ENCODE measurements at places on chromosomes 1 and 21. TPM values are rescaled to one million over a fixed set of nuclear protein-coding genes. Genes with fewer than 3 reads are reported as not detected.

GRCh38 chr1:184622136-184622823, 132.4 kb downstream of the EDEM3 start:
- peak; percentile 64 for DNase-seq

The REG4 gene
- total RNA-seq = not detected

DNA sequence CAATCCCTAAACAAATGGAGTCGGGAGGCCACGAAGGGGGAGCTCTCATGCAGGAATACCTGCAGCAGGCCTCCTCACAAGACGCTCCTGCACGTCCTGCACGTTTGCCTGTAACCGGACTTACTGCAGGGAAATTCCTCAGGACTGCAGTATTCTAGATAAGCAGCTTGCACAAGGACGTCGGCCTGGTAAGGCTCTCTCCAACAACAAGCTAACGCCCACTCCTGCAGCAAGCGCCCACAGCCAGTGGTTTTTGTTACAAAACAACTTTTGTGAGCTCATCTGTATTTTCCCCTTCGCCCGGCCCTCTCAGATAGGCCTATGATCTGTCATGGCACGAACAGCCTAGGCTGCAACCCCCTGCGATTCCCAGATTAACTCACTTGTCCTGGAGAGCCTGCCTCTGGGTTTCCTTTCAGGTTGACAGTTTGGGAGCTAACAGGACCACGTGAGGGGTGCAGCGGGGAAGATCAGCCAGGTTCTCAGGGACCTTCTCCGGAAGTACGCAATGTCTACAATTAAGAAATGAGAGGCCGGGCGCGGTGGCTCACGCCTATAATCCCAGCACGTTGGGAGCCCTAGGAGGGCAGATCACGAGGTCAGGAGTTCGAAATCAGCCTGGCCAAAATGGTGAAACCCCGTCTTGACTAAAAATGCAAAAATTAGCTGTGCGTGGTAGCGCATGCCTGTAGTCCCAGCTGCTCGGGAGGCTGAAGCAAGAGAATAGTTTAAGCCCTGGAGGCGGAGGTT, 921 bp upstream of the MIB2 start:
- DNase-seq = peak; percentile 69

The CHODL gene
- 0.39 TPM for total RNA-seq

- DNase-seq = no peak
Observed at GRCh38 chr1:157969697-157970485, 23.6 kb upstream of the KIRREL1 start.

GRCh38 chr1:226078374-226078773, 15.9 kb downstream of the H3-3A start:
- DNase-seq = no peak

The SLC44A5 gene
- total RNA-seq = 0.15 TPM

The UMODL1 gene
- 0.07 TPM for total RNA-seq

- no peak for DNase-seq
Observed at GRCh38 chr21:25577424-25578055, 29.7 kb downstream of the MRPL39 start.

DNA sequence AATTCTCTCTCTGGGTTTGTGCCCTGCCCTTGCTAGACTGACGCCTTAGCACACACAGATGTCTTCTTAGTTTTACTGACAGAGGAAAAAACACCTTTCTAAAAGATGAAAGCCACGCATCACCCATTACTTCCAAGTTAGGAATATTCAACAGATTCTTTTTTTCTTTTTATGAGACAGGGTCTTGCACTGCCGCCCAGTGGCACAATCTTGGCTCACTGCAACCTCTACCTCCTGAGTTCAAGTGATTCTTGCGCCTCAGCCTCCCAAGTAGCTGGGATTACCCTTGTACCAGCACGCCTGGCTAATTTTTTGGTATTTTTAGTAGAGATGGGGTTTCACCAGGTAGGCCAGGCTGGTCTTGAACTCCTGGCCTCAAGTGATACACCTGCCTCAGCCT, 169.2 kb downstream of the APP start:
- DNase-seq = no peak

The NEGR1 gene
- 14.7 TPM for total RNA-seq

GRCh38 chr1:158577561-158577960, 2.1 kb downstream of the OR10X1 start:
- no peak for DNase-seq

DNA sequence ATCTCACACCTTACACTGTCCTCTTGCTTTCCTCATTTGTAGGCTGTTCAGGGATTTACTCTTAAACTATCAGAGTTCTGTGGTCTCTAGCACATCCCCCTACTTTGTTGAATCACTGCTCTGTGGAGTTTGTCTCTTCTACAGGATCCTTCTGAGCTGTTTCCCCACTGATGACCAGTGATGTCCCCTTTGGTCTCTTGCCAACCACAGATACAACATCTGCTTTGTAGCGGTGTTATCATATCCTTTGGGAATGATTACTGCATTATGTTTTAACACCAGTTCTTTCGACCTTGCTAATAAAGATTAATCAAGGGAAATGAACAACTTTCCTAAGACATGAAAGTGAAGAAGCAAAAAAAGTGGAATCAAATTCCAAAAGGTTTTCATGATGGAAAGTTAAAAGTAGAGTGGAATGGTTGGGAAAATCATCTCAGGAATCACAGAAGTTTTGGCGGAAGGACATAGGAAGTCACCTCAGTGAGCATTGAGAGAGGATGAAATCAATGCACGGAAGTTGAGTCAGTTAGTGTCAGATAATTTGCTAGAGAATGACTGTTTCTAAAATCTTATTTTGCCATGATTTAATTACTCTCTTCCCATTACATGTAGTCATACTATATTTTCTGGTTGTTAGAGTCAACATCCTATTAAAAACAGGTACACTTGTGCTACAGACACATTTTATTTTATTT, 11.2 kb downstream of the OR10K2 start:
- no peak for DNase-seq

DNA sequence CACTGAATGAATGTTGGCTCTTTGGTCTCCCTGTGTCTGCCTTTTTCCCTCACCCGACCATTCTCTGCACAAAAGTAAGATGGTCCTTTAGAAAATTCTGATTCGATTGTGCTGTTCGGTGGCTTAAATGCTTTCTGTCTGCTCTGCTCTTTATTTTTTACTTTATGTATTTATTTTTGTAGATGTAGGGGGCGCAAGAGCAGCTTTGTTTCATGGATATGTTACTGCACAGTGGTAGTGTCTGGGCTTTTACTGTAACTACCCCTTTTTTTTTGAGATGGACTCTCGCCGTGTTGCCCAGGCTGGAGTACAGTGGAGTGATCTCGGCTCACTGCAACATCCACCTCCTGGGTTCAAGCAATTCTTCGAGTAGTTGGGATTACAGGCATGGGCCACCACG, 15.7 kb downstream of the NLRP3 start:
- no peak for DNase-seq

DNA sequence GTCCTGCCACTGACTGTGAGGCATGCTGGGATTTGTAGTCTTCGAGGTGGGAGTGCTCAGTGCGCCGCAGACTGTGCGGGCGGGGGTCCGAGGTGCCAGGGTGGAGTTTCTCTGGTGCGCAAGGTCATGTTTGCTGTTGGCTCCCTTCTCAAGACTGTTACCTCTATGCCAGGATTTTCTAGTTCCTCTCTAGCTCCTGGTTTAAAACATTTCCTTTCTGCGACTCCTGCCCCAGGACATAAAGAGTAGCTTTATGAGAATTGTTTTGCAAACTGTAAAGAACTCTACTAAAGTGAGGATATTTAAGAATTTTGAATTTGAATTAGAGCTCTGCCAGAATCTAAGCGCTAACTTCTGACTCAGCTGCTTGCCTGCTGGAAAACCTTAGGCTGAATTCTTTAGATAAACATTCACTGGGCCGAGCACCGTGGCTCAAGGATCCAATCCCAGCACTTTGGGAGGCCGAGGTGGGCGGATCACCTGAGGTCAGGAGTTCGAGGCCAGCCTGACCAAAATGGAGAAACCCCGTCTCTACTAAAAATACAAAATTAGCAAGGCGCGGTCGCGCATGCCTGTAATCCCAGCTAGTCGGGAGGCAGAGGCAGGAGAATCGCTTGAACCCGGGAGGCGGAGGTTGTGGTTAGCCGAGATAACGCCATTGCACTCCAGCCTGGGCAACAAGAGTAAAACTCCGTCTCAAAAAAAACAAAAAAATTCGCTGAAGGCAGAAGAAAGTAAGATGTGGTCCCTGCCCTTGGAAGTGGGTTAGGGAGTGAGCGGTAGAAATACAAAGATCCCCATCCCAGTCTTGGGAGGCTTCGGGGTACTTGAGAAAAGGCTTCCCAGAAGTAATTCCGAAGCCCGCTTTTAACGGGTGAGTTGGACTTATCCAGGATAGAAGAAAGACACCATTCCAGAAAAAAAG, 992 bp upstream of the USP48 start:
- peak; percentile 91 for DNase-seq

- DNase-seq = no peak
Observed at GRCh38 chr1:87754139-87754538, 425.5 kb downstream of the LMO4 start.

DNA sequence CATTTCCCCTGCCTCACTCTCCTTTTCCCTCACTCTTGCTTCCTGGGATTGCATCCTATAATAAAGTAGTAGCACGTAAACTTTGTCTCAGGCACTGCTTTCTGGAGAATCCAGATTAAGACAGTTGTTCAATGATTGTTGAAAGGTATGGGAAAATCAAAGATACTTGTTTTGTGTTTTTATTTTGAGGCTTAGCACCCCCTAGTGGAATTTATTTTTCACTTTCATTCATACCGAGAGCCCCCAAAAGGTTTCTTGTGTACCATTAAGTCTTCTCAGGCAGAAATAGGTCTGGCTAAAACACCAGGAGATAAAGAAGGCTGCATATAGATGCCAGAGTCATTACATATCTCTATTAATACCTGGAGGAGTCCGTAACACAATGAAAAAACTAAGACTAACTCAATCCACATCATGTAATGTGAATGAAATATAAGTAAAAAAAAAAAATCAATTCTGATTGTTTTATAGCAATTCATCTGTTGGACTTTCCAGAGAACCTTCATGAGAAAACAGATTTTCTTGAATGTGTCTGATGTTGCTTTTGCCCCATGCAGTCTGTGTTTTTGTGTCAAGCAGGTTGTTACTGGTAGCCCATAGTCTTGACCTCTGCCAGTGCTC, 103.5 kb downstream of the RPE65 start:
- no peak for DNase-seq

DNA sequence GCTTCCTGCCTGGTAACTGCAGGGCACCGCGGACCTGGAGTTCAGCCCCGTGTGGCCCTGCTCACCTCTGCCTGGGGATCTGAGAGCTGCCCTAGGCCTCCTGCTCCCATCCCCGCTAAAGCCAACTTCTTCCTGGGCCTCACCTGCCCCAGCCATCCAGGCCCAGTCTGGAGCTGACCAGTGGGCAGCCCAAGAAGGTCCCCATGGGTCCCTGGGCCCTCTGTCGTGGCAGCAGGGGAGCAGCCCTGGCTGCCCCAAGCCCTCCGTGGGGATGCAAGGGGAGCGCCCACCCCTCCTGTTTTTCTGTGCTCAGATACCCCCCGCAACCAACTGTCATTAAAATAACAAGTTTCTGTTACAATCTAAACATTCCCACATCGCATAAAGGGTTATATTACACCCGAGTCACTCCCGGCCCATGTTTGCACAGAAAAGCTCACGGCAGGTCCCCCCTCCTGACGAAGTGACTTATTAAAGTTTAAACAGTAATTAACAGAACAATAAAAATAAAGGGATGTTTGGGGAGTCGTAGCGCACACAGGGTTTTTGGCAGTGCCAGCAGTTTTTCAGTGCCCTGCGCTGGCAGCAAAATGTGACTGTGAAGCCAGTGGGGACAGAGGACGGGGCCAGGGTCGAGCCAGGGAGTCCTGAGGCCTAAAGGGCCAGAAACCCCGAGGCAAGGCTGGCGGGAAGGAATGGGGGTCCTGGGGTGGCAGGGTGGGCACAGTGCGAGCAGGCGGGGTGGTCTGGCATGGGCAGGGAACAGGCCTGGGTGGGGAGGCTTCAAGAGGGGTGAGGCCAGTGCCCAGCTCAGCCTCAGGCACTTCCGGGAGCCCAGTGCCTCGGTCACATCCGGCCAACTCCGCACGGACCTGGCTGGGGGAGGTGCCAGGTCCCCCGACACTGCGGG, 121.5 kb downstream of the CASZ1 start:
- peak; percentile 48 for DNase-seq

DNA sequence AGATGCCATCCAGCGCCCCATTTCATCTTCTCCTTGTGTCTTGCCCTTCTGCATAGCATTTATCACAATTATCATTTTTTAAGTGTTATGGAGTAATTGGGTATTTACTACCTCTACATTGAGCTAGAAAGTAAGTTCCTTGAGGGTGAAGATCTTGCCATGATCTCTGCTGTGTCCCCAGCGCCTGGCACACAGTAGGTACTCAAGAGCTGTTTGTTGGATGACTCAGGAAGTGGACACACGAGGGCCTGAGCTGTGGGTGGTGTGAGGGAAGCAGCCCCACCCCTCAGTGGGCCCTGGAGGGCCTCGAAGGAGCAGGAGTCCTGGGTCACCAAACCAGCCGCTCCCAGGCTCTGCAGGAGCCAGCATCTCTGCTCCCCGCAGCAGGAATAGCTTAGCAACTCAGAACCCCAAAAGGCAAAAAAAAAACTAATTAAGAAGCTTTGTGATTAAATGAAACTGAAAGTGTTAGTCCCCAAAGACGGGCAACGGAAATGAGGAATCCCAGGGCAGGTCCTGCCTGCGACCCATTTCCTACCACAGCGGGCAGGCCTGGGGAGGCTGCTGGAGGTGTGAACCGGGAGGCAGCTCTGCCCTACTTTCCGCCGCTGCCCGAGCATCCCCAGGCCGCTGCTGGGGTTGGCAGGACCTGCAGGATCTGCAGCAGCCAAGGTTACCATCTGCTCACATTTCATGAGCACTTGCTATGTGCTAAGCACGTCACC, 87.7 kb downstream of the LACTBL1 start:
- DNase-seq = no peak

The WDR64 gene
- total RNA-seq = not detected

The DMRTA2 gene
- total RNA-seq = 0.13 TPM

GRCh38 chr1:201008666-201009360, 14.7 kb downstream of the KIF21B start:
- DNase-seq = no peak

The F5 gene
- 5.0 TPM for total RNA-seq

- no peak for DNase-seq
Observed at GRCh38 chr1:169931795-169932231, 38.1 kb upstream of the SCYL3 start.

The KANK4 gene
- total RNA-seq = 6.4 TPM

- DNase-seq = peak; percentile 76
Observed at GRCh38 chr1:36156329-36157114, 562 bp downstream of the MAP7D1 start.

The SDHC gene
- 62.9 TPM for total RNA-seq
